ENCODE measurements at places on chromosomes 3 and 15. TPM values are rescaled to one million over a fixed set of nuclear protein-coding genes. Genes with fewer than 3 reads are reported as not detected.

- DNase-seq, result no peak
- H3K27ac ChIP-seq, result peak overlapping the region; percentile 10
- peak overlapping the region; percentile 19 for H3K4me3 ChIP-seq
- no peaks in the 10 kb centered on the region for H3K27me3 ChIP-seq
Observed at GRCh38 chr3:114900908-114901307, 246.2 kb downstream of the ZBTB20 start.

GRCh38 chr3:125602752-125603649 is 7.7 kb upstream of the OSBPL11 start:
- DNase-seq, result no peak
- no peaks in the 10 kb centered on the region for H3K27me3 ChIP-seq
- peaks cover 9% of the 10 kb centered on the region for H3K4me1 ChIP-seq
- H3K27ac ChIP-seq, result peak overlapping the region; percentile 13

DNA sequence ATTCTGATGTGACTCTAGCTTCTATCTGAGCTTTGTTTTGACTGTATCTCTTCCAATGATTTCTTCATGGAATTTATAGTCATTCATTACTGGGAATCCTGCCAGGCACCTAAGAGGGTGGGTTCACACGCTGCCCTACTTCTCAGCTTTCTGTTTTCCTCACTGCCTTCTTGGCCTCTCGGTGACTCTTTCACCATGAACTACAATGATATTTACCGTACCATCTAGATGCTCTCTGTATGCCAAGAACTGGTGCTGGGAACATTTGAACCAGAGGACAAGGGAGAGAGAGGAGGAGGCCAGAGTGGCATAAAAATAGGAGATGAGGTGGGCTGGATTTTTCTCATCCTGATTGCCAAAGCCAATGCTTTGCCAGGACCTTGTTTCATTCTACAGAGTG is 280.0 kb upstream of the P2RY1 start:
- peak overlapping the region; percentile 73 for H3K27ac ChIP-seq
- peak; percentile 66 for DNase-seq
- peaks cover 50% of the 10 kb centered on the region for H3K4me1 ChIP-seq
- no peaks in the 10 kb centered on the region for H3K36me3 ChIP-seq
- H3K4me3 ChIP-seq, result no peak overlapping the region

DNA sequence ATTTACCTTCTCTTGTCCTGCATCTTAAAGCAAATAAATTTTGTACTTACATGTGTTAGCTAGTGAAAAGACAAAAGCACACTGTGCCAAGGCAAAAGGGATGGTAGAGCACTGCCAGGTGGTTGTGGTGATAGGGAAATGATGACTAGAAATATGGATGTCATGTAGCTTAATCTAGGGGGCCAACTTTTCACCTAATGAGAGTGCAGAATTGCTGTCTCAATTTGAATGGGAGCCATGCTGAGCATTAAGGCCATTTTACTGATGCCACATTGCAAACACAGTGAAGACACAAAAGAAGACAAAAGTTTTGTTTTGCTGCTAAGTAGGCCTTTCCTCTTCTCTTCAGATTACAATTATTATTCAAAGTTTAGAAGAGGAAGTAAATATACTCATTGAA is 274.7 kb downstream of the PDCD6IP start:
- no peak overlapping the region for H3K27ac ChIP-seq
- no peaks in the 10 kb centered on the region for H3K36me3 ChIP-seq
- no peaks in the 10 kb centered on the region for H3K4me1 ChIP-seq
- H3K4me3 ChIP-seq, result no peak overlapping the region
- no peaks in the 10 kb centered on the region for H3K27me3 ChIP-seq

- peaks cover 35% of the 10 kb centered on the region for H3K4me1 ChIP-seq
- no peaks in the 10 kb centered on the region for H3K27me3 ChIP-seq
- no peaks in the 10 kb centered on the region for H3K36me3 ChIP-seq
- peak overlapping the region; percentile 16 for H3K27ac ChIP-seq
- H3K4me3 ChIP-seq, result no peak overlapping the region
Observed at GRCh38 chr15:67150023-67150860, 84.8 kb downstream of the SMAD3 start.

- H3K4me3 ChIP-seq, result no peak overlapping the region
- no peaks in the 10 kb centered on the region for H3K27me3 ChIP-seq
- no peaks in the 10 kb centered on the region for H3K36me3 ChIP-seq
- no peak for DNase-seq
Observed at GRCh38 chr3:195458316-195458717, 15.5 kb upstream of the ACAP2 start.

GRCh38 chr3:4885316-4885715 is 93.9 kb upstream of the BHLHE40 start:
- H3K4me1 ChIP-seq, result no peaks in the 10 kb centered on the region
- H3K36me3 ChIP-seq, result no peaks in the 10 kb centered on the region
- peak overlapping the region; percentile 9 for H3K4me3 ChIP-seq
- H3K27ac ChIP-seq, result peak overlapping the region; percentile 21
- DNase-seq, result no peak

- H3K4me3 ChIP-seq, result no peak overlapping the region
- H3K27ac ChIP-seq, result no peak overlapping the region
- peaks cover 9% of the 10 kb centered on the region for H3K36me3 ChIP-seq
- H3K4me1 ChIP-seq, result no peaks in the 10 kb centered on the region
- DNase-seq, result no peak
Observed at GRCh38 chr3:71011565-71012287, 571.8 kb downstream of the FOXP1 start.

DNA sequence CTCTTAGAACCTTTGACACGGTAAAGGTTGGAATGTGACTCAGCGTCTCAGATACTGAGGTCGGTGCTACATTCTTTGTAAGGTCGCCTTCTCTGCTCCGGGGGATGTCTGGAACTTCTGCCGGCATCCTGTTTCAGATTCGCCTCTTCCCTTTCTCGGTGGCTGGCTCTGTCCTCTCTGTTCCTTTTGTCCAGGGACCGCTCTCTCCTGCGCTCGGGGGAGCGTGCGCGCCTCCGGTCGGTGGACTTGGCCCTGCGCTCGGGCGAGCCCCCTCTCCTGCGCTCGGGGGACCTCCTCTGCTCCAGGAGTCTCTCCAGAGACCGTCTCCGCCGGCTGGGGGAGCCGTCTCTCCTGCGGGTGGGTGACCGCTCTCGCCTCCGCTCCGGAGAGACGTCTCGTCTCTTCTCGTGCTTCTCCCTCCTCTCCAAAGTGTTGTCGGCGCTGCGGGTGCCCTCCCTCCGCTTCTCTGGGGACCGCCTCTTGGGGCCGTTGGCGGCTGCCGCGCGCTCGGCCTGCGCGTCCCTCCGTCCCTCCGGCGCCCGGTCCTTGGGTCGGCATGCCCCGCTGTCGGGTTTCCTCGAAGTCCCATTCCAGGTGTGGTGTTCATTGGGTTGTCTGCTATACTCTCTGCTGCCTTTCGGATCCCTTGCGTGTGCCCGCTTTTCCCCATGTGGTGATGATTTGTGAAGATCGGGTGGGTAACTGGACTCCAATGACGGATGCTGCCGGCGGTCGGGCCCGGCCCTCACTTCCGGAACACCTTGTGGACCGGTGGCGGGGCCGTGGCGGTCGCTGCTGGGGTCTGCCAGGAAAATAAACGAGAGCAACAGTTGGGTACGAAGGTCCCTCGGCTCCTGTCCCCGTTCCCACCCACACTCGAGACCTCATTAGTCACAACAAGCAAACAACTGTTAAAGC is 668.8 kb upstream of the ADAMTS9 start:
- H3K27ac ChIP-seq, result no peak overlapping the region
- H3K27me3 ChIP-seq, result no peaks in the 10 kb centered on the region
- H3K4me1 ChIP-seq, result no peaks in the 10 kb centered on the region
- H3K4me3 ChIP-seq, result no peak overlapping the region
- H3K36me3 ChIP-seq, result peaks cover 53% of the 10 kb centered on the region

GRCh38 chr3:7813365-7813764 is 688.3 kb upstream of the LMCD1 start:
- no peaks in the 10 kb centered on the region for H3K36me3 ChIP-seq
- H3K27ac ChIP-seq, result no peak overlapping the region
- no peaks in the 10 kb centered on the region for H3K4me1 ChIP-seq
- no peaks in the 10 kb centered on the region for H3K27me3 ChIP-seq
- no peak overlapping the region for H3K4me3 ChIP-seq
- DNase-seq, result no peak

GRCh38 chr15:41061667-41062066 is 54.4 kb downstream of the INO80 start:
- no peak overlapping the region for H3K4me3 ChIP-seq
- no peaks in the 10 kb centered on the region for H3K27me3 ChIP-seq
- DNase-seq, result no peak

DNA sequence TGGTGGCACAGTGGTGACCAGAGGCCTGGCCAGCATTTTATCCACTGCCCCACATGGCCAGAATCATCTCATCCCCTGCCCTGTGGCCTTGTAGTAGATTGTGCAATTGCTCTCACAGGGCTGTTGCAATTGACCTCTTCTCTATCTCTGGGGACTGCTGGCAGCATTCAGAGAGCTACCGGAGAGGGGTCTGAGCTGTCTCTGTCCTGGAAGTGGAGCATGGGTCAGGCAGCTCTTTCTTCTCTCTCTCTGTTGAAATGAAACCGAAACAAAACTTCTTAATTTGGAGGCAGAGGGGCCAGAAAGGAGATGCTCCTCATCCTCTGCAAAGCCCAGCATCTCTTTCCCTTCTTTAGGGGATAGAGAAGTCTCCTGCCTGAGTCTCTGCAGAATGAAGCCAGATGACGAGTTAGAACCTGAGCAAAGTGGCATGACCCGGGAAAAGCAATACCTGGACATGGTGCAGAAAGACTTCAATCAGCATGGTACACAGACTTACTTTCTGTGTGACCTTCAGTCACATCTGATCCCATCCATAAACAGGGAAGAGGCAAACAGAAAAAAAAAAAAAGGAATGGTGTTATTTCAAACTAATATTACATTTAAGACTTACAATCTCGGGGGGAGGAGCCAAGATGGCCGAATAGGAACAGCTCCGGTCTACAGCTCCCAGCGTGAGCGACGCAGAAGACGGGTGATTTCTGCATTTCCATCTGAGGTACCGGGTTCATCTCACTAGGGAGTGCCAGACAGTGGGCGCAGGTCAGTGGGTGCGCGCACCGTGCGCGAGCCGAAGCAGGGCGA is 144.5 kb upstream of the BCL6 start:
- peak; percentile 51 for DNase-seq
- no peaks in the 10 kb centered on the region for H3K36me3 ChIP-seq
- H3K4me3 ChIP-seq, result no peak overlapping the region
- H3K27ac ChIP-seq, result no peak overlapping the region
- H3K27me3 ChIP-seq, result no peaks in the 10 kb centered on the region

DNA sequence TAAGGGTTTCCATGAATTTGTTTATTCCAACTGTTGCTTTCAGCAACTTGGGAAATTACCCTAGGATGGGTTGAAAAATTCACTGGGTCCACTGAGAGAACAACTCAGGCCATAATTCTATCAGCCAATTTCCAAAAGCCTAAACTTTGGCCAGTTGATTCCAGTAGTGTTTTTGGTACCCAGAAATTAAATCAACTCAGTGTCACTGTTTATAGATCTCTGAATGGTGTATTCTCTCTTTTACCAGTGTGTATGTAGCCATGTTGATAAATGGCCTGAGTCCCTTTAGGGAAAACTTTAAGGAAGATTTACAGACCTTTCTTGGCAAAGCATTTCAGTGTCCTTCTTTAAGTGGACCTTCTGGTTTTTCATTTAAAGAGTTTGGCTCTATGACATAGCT is 636.4 kb downstream of the OTOL1 start:
- no peaks in the 10 kb centered on the region for H3K27me3 ChIP-seq
- no peak overlapping the region for H3K4me3 ChIP-seq
- H3K4me1 ChIP-seq, result no peaks in the 10 kb centered on the region
- no peaks in the 10 kb centered on the region for H3K36me3 ChIP-seq

- no peak for DNase-seq
- H3K4me3 ChIP-seq, result no peak overlapping the region
- H3K4me1 ChIP-seq, result no peaks in the 10 kb centered on the region
- H3K27me3 ChIP-seq, result no peaks in the 10 kb centered on the region
- no peaks in the 10 kb centered on the region for H3K36me3 ChIP-seq
Observed at GRCh38 chr15:32651229-32651837, 9.8 kb downstream of the SCG5 start.

C3orf20 gene
- not detected for total RNA-seq

HYAL1 gene
- 18.4 TPM for total RNA-seq

UQCC5 gene
- 14.9 TPM for total RNA-seq

SST gene
- total RNA-seq, result not detected
